ENCODE measurements at places on chromosomes 13 and 19.
A peak's percentile ranks its signal among the peaks of the same experiment; 100 is the strongest.

DNA sequence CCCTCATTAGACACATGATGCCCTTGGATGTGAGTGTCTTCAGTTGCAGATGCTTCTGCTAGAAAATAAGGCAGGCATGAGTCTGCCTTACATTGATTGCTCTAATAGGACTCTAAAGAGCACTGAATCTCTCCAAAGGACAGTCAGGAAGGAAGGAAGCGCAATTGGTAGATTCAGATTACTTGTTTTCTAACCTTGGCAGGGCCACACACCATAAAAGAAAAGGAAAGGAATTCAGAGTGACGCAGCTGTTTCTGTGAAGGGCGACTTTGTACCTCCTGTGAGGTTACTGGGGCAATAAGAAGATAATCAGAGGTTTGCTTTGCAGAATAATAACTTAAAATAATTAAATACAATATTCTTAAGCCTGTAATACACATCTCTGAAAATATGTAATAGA lies 48.0 kb downstream of the FRY start:
- no peak for DNase-seq

DNA sequence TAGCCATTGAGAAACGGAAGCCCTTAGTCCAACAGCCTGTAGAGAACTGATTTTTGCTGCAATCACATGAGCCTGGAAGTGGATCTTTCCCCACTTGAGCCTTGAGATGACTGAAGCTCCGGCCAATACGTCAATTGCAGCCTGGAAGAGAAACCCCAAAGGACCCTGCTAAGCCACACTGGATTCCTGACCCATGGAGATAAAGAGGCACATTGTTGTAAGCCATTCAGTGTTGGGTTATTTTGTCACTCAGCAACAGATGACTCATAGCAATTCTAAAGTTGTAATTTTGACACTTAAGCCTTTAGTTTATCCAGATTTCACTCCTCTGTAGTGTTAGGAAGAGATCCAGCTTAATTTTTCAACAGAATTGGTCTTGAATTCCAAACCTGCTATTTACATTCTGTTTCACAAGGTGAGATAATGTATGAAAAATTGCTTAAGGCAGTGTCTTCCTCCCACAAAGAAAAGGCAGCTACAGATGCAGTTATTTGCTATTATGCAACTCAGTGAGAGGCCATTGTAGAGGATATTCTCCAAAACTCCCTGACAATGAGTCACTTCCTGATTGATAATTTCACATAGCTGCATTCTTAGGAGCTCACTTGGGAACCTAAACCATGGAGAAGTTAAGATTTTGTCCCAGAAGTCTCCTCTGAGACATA lies 59.4 kb upstream of the TSHZ3 start:
- peak; percentile 27 for DNase-seq

DNA sequence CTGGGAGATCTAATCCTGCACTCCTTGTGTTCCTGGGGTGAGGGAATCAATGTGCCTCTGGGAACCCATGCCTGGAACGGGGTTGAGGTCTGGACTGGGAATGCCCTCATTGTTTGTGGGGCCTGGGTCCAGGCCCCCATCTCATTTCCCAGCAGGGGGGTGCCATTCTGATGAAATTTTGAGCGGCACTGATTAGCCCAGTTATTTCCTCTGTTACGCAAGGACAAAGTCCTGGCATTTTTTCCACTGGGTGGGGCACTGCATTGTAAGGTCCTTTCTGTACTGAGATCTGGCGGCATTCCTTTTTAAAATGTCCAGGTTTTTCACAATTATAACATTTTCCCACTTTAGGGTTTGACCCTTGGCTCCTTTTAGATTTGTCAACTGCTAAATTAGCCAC lies 14.8 kb downstream of the FPR3 start:
- DNase-seq = no peak

DNA sequence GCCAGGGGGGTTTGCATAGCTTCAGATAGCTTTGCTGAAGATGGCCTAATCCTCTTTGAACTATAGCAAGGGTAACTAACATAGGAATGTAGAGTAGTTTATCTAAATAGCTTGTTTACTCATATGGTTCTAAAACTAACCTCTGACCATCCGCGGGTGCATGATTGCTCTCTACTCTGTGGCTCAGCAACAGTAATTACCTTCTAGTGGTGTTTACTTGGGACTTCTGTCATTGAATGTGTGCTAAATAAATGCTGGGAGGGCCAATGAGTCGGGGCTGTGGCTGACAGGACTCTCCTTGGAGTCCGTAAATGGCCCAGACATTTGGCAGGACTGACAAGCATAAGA lies 1461.9 kb downstream of the UQCRFS1 start:
- no peak for DNase-seq

GRCh38 chr13:74067818-74068217 lies 66.4 kb downstream of the KLF12 start:
- DNase-seq = no peak

DNA sequence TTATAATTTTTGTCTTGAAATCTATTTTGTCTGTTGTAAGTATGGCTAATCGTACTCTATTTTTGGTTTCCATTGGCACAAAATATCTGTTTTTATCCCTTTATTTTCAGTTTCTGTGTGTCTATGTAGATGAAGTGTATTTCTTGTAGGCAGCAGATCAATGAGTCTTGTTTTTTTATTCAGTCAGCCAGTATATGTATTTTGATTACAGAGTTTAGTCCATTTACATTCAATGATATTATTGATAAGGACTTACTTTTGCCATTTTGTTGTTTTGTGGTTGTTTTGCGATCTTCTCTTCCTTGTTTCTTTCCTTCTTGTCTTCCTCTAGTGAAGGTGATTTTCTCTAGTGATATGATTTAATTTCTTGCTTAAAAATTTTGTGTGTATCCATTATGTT lies 336.3 kb upstream of the SPRY2 start:
- no peak for DNase-seq

- DNase-seq = no peak
These were observed 25.7 kb downstream of the VRK3 start for GRCh38 chr19:49999371-50000010.

- no peak for DNase-seq
These were observed 12.3 kb downstream of the ATP7B start for GRCh38 chr13:51998723-51999509.

DNA sequence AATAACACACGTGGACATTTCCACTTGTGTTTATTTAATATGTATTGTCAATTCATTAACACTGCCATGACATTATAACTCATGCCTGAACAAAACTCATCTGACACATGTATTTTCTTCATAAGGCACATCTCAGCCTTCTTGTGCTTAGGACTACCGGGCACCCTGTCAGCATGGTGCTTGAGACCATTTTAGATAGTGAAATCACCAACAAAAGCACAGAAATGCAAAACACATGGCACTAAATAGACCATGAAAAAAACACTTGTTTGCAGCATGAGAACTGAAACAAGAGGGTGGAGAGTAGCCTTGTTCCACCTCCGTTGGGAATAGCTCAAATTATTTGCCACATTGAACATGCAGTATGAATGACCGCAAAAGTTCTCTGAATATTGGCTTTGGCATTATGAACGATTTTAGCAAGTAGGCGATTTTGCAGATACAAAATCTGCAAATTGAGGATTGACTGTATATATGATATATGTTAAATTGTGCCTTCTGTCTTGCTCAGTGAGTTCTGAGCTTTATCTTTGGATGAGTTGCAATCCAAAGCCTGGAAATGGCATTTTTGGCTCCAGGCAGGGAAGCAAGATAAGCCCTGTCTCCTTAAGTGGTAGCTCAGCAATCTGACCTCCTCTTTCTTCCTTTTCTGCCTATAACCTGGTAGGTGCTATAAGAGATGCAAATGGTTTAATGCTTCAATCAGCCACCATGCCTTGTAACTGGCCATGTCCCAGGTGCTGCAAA lies 328.2 kb downstream of the HS6ST3 start:
- DNase-seq = no peak

GRCh38 chr19:55554302-55554701 lies 9.0 kb upstream of the SBK3 start:
- DNase-seq = no peak

DNA sequence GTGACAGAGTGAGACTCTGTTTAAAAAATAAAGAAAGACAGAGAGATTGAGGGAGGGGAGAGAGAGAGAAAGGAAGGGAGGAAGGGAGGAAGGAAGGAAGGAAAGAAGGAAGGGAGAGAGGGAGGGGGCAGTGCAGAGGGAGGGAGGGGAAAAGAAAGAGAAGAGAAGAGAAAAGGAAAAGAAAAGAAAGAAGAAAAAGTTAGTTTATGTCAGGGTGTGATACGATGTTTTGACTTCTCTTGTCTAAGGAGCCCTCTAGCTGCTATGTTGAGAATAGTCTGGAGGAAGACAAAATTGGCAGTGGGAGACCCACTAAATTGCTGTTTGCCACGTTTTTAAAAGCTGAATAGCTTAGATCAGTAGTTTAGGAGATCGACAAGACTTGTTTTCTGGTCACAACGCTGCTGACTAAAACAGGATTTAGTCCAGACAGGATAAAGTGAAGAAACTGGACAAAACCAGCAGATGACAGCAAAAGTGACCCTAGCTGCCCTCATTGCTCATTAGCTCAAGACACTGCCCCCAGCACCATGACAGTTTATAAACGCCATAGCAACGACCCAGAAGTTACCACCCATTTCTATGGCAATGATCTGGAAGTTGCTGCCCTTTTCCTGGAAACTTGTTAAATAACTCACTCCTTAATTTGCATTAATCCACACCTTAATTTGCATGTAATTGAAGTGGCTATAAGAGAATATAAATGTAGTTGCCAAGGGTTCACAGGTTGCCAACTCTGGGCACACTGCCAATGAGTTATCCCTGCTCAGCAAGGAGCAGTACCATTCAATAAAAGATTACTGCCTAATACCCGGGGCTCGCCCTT lies 11.1 kb downstream of the TEX101 start:
- DNase-seq = peak; percentile 83

DNA sequence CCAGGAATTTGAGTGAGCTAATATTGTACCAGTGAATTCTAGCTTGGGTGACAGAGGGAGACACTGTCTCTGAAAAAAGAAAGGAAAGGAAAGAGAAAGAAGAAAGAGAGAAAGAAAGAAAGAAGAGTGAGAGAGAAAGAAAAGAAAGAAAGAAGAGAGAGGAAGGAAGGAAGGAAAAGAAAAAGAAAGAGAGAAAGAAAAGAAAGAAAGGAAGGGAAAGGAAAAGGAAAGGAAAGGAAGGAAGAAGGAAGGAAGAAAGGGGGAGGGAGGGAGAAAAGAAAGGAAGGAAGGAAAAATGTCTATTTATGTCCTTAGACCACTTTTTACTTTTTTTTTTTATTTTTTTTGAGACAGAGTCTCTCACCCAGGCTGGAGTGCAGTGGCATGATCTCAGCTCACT lies 5.4 kb upstream of the ZNF491 start:
- DNase-seq = no peak

DNA sequence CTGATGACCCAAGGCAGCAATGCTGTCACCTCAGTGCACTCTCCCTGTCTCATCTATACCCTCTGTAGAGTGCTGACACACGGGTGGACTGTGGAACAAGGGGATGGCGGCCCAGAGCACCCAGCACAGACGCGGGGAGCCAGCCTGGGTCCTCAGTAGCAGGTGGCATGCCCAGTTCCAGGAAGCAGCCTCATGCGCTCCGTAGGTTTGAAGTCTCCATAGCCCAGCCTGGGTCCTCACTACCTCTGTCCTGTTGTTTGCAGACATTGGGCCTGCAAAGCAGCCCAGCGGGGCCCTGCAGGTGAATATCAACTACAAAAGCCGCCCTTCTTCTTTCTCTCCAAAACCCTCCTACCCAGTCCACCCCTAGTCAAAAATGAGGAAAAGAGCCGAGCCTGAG lies 5.0 kb upstream of the SLC7A9 start:
- no peak for DNase-seq

GRCh38 chr19:40659116-40659515 lies 31.3 kb downstream of the NUMBL start:
- DNase-seq = no peak

GRCh38 chr13:28685892-28686291 lies 27.0 kb downstream of the POMP start:
- DNase-seq = no peak

DNA sequence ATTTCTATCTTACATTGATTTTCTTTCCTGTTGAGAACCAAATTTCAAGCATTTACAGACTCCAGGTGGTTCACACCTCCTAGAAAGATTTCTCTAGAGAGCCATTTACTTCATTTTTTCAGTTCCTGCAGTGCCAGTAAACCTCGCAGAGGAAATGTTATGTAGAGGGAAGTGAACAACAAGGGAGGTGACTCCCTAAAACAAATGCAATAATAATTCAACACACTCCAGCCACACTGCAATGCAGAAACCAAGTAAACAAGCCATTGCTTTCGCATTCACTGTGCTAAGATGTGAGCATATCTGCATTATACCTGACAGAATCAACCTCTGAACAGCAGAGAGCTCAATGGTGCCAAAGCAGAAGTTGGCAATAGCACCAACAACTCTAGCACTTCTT lies 215.1 kb downstream of the RBM26 start:
- DNase-seq = no peak

GRCh38 chr19:56603829-56604228 lies 8.7 kb downstream of the ZNF71 start:
- no peak for DNase-seq

DNA sequence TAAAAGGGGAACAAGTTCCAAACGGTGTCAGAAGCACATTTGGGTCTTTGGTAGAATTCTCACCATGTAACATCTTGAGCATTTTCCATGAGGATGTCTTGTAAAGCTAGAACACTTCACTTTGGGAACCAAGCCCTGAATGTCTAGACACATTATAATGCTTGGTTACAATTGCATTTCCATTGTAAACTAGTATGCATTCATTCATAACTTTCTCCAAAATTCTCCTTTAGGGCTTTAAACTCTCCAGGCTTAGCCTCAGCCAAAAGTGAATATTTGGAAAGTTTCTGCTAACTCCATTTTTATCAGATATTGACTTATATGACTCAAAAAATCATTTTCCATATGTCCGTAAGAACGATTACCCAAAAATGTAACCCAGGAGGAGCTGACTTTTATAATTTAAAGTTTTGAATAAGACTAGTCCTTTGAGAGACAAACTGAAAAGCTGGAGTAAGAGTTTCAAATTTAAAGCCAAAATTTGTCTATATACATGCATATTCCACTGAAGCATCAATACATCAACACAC lies 1170.4 kb downstream of the EFNB2 start:
- no peak for DNase-seq

DNA sequence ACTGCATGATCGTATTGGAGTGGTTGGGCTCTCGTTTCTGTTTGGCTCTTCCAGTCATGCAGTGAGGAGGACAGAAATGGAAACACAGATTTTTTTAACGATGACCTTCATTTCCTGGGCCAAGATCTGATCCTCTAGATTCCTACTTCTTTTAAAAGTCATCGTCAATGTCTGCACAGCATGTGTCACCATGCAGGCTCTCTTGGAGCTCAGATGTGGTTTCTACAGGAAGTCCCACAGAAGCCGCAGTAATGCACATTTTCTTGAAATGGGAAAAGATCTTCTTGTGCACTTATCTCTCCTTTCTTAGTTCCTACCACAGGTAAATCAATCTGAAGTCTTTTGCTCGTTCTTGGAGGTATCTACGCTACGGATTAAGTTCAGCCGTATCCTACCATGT lies 626.9 kb downstream of the EFNB2 start:
- DNase-seq = no peak

- peak; percentile 24 for DNase-seq
These were observed 10.3 kb upstream of the EDNRB start for GRCh38 chr13:77928909-77929308.

GRCh38 chr13:41543664-41544300 lies 86.4 kb downstream of the RGCC start:
- no peak for DNase-seq

Data from renal cortical epithelial cell (primary cell).